ENCODE measurements at places on chromosomes 3 and 15. TPM values are rescaled to one million over a fixed set of nuclear protein-coding genes. Genes with fewer than 3 reads are reported as not detected.

- peak overlapping the region; percentile 59 for H3K27ac ChIP-seq
- H3K4me3 ChIP-seq: no peak overlapping the region
- no peaks in the 10 kb centered on the region for H3K27me3 ChIP-seq
- no peaks in the 10 kb centered on the region for H3K36me3 ChIP-seq
- no peak for DNase-seq
- peaks cover 25% of the 10 kb centered on the region for H3K4me1 ChIP-seq
Measured at GRCh38 chr3:57752307-57752706, 3.8 kb upstream of the SLMAP start.

- H3K4me3 ChIP-seq: no peak overlapping the region
- H3K4me1 ChIP-seq: peaks cover 18% of the 10 kb centered on the region
- H3K27me3 ChIP-seq: no peaks in the 10 kb centered on the region
- H3K27ac ChIP-seq: peak overlapping the region; percentile 49
- DNase-seq: no peak
- peaks cover 90% of the 10 kb centered on the region for H3K36me3 ChIP-seq
Measured at GRCh38 chr3:49296781-49297411, 19.9 kb upstream of the C3orf62 start.

GRCh38 chr3:139353920-139354556, 10.2 kb downstream of the MRPS22 start:
- peaks cover 91% of the 10 kb centered on the region for H3K36me3 ChIP-seq
- H3K27me3 ChIP-seq: no peaks in the 10 kb centered on the region
- DNase-seq: no peak
- no peaks in the 10 kb centered on the region for H3K4me1 ChIP-seq
- H3K27ac ChIP-seq: no peak overlapping the region

DNA sequence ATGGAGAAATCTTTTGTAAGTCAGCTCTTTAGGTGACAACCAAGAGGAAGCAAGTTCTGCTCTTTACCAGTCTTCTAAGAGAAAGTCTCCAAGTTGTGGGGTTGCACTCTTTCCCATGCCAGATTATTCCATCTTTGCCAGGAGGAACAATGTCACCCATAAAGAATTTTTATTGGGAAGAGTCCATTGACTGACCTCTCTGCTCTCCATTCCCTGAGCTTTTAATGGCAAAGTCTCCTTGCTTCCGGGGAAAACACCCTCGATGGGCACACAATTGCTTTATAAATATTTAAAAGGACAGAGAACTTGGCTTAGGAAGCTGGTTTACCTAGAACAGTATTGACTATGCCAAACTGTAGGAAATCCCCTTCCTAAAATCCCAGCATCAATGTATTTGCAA, 19.9 kb upstream of the UBE2E1 start:
- no peak overlapping the region for H3K4me3 ChIP-seq
- H3K27ac ChIP-seq: no peak overlapping the region
- H3K4me1 ChIP-seq: peaks cover 2% of the 10 kb centered on the region

DNA sequence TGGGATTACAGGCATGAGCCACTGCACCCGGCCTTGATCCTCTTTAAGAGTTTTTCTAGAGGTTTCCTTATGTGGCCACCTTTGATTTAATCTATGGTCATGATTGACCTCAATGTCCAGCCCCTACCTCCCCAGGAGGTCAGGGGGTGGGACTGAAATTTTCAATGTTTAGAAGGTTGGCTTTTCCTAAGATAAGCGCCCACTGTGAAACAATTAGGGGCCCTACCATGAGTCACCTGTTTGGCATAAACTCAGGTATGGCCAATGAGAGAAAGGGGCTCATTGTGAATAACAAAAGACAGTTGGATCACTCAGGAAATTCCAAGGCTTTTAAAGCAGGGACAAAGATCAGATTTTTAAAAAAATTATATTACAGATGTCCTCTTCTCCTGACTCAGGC, 51.1 kb downstream of the ZBTB11 start:
- no peaks in the 10 kb centered on the region for H3K36me3 ChIP-seq
- H3K4me1 ChIP-seq: no peaks in the 10 kb centered on the region
- H3K27ac ChIP-seq: no peak overlapping the region
- no peak for DNase-seq
- H3K4me3 ChIP-seq: no peak overlapping the region
- H3K27me3 ChIP-seq: no peaks in the 10 kb centered on the region

DNA sequence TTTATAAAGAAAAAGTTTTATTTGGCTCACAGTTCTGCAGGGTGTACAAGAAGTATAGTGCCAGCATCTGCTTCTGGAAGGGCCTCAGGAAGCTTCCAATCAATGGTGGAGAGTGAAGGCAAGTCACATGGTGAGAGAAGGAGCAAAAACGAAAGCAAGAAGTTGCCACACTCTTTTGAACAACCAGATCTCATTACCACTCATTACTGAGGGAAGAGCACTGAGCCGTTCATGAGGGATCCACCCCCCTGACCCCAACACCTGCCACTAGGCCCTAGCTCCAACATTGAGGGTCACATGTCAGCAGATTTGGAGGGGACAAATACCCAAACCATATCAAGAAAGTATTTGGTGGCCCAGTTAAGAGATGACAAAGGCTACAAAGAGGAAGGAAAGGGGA, 239.3 kb upstream of the UBE2E1 start:
- H3K27me3 ChIP-seq: no peaks in the 10 kb centered on the region
- no peak for DNase-seq
- no peaks in the 10 kb centered on the region for H3K4me1 ChIP-seq
- H3K27ac ChIP-seq: no peak overlapping the region
- H3K36me3 ChIP-seq: no peaks in the 10 kb centered on the region

DNA sequence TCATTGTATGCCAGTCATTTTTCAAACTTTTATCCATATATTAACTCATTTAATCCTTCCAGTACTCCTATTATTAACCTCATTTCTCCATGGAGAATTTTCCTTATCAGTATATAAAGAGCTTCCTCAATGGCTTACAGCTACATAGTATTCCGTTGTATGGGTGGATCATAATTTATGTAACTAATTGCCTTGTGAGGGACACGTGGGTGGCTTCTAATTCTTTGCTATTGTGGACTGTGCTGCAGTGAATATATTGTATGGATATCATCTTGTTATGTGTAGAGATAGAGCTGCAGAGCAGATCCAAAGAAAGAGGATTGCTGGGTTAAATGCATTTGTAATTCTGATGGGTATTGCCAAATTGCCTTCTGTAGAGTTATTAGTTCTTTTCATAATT, 25.2 kb downstream of the PML start:
- peaks cover 9% of the 10 kb centered on the region for H3K4me1 ChIP-seq
- no peaks in the 10 kb centered on the region for H3K27me3 ChIP-seq
- H3K27ac ChIP-seq: no peak overlapping the region

DNA sequence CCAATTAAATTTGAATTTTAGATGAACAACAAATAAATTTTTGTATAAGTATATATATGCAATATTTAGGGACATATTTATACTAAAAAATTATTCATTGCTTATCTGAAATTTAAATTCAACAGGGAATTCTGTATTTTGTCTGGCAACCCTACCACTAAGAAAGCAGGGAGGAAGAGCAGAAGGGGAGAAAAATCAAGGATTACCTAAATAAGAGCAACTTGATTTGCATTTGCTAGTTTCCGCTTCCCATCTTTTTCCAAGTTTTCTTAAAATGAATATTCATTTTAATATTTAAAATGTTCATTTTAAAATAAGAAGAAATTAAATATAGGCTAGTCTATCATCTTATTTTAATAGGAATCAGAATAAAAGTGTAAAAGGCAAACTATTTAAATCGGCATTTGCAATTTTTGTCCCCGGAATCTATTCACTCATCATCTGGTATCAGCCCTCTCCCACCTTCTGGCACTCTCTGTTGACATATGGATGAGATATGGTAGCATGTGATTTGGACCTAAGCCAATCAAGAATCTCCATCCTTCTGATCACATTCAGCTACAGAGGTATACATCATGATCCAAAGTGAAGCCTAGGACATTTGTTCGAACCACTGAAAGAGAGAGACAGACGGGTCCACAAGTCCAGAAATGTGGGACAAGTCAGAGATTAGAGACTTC, 82.6 kb downstream of the TRANK1 start:
- H3K27me3 ChIP-seq: no peaks in the 10 kb centered on the region
- DNase-seq: no peak
- H3K4me1 ChIP-seq: no peaks in the 10 kb centered on the region
- no peak overlapping the region for H3K4me3 ChIP-seq

- no peak overlapping the region for H3K4me3 ChIP-seq
- H3K27ac ChIP-seq: no peak overlapping the region
- no peaks in the 10 kb centered on the region for H3K36me3 ChIP-seq
- H3K4me1 ChIP-seq: no peaks in the 10 kb centered on the region
- H3K27me3 ChIP-seq: no peaks in the 10 kb centered on the region
- no peak for DNase-seq
Measured at GRCh38 chr3:80688814-80689213, 921.0 kb upstream of the ROBO1 start.

DNA sequence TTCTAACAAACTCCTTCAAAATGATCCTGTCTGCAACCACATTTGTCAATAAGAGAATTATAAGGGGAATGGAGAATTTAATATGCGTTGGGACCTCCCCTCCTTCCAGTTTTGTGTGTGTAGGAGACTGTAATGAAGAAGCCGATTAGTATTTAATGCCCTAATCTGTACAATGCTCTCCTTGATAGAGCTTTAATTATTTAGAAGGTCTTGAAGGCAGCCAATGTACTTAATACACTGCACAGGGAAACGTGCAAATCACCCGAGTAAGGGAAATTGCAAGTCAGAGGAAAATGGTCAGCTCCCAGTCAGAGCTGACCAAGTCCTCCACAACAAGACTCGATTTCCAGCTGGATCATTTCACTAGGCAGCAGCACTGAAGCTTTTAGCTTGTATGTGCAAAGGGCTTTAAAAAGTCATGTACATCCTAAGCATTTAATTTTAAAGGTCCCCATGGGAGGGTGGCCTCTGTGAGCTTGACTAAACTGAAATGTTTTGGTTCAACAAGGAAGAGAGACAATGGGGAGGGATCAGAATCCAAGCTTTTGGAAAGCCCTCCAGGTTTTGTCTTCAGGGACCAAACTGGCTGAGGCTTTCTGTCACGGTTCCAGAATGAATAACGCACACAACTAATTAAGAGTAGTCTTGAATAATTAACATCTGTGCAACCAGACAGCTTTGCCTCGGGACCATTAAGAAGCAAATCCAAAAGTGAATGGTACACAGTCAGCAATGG, 159.8 kb upstream of the MITF start:
- H3K36me3 ChIP-seq: no peaks in the 10 kb centered on the region
- H3K27me3 ChIP-seq: peaks cover 3% of the 10 kb centered on the region
- no peaks in the 10 kb centered on the region for H3K4me1 ChIP-seq

DNA sequence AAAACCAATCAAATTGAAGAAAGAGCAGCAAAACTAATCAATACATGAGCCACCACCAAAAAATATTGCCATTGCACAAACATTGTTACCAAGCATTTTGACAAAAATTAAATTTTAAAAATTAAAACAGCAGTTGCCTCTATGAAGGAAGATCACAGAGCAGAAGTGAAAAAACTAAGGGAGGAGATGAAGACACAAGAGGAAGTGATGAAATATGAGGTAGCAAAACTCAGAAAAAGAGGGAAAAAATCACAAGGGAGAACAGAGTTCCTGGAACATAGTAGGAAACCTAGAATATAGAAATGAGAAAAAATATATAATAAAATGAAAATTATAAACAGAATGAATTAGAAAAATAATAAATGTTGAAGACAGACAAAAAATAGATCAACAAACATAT, 7.3 kb upstream of the SERPINI2 start:
- H3K4me3 ChIP-seq: no peak overlapping the region
- H3K4me1 ChIP-seq: no peaks in the 10 kb centered on the region
- DNase-seq: no peak
- H3K27ac ChIP-seq: no peak overlapping the region
- no peaks in the 10 kb centered on the region for H3K36me3 ChIP-seq

GRCh38 chr3:151305775-151306151, 10.9 kb downstream of the GPR87 start:
- H3K4me1 ChIP-seq: peaks cover 49% of the 10 kb centered on the region
- no peak for DNase-seq
- H3K36me3 ChIP-seq: no peaks in the 10 kb centered on the region
- H3K27me3 ChIP-seq: no peaks in the 10 kb centered on the region

- no peak for DNase-seq
- H3K27me3 ChIP-seq: no peaks in the 10 kb centered on the region
- H3K27ac ChIP-seq: no peak overlapping the region
Measured at GRCh38 chr3:183743231-183743630, 45.6 kb downstream of the YEATS2 start.

Gene KCNMB2
- total RNA-seq: 0.42 TPM

Gene RETNLB
- total RNA-seq: not detected

Gene OXTR
- not detected for total RNA-seq

Gene CELF6
- total RNA-seq: 1.5 TPM

Gene TMEM40
- 82.2 TPM for total RNA-seq

Gene TMOD2
- 8.6 TPM for total RNA-seq
